Stimulated activated CD8-positive, alpha-beta memory T cell treated with anti-CD3 and anti-CD28 coated beads, Interleukin-7, amount 100 ng/mL, for 1 hour (primary cell): ENCODE measurements at places on chromosomes 7 and 10.

- peak; percentile 29 for DNase-seq
Measured at GRCh38 chr7:4797858-4798705, 22.7 kb downstream of the AP5Z1 start.

DNA sequence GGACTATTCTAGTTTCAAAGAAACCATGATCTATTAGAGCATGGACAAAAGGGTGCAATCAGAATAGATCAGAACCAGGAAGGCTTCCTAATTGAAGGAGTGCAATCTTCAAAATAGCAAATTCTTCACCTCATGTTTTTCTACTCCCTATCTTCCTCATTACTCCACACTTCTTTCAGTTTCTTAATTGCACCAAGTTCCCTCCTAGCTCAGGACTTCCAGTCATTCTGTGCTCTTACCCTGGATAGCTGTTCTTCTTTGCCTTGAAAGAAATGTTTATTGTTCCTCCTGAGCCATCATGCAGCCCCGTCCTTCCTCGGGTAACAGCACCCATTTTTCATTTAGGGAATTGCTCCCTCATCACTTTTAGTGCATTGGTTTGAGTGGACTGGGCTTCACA, 23.1 kb downstream of the TRPV5 start:
- no peak for DNase-seq

- no peak for DNase-seq
Measured at GRCh38 chr10:6208799-6209235, 6.1 kb downstream of the PFKFB3 start.

GRCh38 chr7:44629829-44630522, 23.5 kb downstream of the OGDH start:
- DNase-seq = no peak

- no peak for DNase-seq
Measured at GRCh38 chr10:70656489-70656888, 15.8 kb upstream of the ADAMTS14 start.

DNA sequence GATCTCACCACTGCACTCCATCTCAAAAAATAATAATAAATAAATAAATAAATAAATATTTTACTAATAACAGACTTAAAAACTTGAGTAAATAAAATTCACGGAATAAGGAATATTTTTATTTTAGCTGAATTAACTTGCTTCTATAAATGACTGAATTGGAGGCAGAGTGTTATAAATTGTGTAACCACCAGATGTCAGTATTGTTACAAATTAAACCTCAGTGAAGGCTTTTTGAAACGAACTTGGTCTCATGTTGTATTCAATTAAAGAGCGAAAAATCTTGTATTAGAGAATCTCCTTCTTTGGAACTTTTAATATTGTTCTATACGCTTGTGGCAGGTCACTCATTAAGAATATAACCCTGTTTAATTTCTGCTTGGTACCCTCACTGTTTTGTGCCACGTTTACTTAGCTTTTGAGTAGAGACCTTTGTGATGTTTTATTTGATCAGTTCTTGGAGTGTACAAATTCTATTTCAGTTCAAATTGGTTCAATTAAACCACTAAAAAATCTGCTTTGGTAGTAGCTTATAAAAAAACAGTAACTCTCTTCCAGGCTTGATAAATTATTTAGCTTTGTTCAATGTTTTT, 45.6 kb upstream of the SCIN start:
- no peak for DNase-seq

- no peak for DNase-seq
Measured at GRCh38 chr7:141884539-141885225, 31.5 kb upstream of the OR9A4 start.

DNA sequence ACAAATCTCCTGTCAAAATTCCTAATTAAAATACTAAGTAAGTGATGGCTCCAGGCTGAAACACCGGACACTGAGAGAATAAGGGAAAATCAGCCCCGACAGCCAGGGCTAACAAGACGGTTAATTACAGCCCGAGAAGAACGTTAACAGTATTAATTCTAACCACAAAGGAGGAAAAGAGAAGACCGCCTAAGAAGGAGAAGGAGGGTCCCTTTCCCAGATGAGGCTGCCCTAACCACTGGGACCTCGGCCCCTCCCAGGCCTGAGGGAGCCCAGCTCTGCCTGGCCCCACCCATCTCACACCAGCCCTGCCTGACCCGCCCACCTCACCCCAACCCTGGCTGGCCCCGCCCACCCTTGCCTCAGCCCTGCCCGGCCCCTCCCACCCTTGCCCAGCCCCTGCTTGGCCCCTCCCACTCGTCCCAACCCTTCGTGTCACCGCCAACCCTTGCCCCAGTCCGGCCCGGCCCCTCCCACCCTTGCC, 51.3 kb downstream of the PWWP2B start:
- no peak for DNase-seq
